Stimulated activated CD8-positive, alpha-beta memory T cell treated with anti-CD3 and anti-CD28 coated beads, Interleukin-2, amount 100 ng/mL, for 1 hour (primary cell): ENCODE measurements at places on chromosomes 2 and 18.

DNA sequence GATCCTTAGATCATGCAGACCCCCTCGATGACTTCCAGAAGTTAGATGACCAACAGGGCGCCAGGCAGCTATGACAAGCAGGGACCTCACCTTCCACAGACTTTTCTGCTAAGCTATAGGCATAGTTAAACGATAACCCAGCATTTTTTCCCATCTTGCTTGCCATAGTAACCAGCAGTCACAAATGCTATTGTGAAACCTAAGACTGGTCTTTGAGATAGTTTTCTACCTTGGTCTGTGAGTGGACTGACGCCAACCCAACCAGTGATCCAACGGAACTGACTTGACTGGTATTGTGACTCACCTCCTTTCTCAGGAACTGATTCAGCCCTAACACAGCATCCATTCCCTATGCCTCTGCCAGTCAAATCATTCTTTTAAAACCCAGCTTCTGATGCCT lies 361.2 kb downstream of the LRRTM4 start:
- DNase-seq: no peak

DNA sequence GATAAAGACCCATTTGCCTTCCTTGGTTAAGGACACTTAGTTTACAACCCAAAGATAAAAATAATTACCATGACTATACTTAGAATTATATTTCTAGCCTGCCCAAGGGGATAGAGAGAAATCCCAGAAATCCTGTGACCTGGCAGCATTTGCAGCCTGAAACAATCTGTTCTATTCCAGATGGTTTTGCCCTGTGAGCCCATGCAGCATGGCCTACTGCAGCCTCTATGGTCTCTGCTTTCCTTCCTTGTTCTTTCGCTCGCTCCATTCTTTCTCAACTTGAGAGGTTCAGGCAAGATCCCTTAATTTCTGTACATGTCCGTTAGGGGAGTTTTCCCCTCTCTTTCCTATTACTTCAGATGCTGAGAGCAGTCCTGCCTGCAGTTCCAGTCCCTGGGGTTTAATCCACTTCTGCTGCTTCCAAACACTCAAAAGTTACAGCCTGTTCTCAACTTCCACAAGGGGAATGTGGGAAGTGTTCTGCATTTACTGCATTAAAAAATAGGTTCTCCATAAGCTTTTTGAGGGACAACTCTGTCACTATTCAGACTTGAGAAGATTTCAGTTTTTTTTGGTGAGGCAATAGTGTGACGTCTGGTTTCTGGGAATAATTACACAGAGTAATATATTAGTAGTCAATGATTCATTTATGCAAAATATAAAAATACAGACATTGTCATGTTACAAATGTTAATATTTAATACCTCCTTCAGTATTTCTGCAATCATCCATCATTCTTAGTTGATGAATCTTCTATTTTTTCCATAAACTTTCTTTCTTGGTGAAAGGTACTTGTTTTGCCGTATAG lies 80.3 kb downstream of the CDCA7 start:
- no peak for DNase-seq

- DNase-seq: no peak
Observed at GRCh38 chr2:55399815-55400214, 19.8 kb downstream of the CCDC88A start.

- DNase-seq: no peak
Observed at GRCh38 chr2:3962719-3963118, 259.3 kb downstream of the DCDC2C start.

GRCh38 chr2:206832873-206833272 lies 67.5 kb downstream of the FASTKD2 start:
- no peak for DNase-seq

DNA sequence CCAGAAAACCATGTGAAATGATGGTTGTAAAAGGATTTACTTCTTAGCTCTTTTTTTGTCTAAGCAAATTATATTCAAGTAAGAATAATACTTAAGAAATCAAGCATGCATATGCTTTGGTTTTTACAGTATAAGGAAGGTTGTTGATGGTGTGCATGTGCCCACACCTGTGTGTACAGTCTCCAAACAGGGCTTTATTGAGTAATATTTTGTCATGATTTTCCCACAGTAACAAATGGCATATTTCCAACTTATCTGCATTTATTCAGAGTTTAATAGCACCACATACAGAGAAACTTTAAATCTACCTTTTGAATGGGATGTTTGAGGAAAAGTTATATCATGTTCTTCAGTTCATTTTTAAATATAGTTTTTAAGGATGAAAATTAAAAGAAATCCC lies 76.5 kb upstream of the DSG1 start:
- no peak for DNase-seq

- no peak for DNase-seq
Observed at GRCh38 chr18:41714872-41715271, 240.2 kb upstream of the PIK3C3 start.

- DNase-seq: no peak
Observed at GRCh38 chr2:97675430-97676113, 6.1 kb downstream of the C2orf92 start.
